Femur (tissue), 1 donor: ENCODE measurements at places on chromosomes 7 and 10.
A peak's percentile ranks its signal among the peaks of the same experiment; 100 is the strongest.

- DNase-seq, result no peak
Measured at GRCh38 chr7:92584953-92585352, 5.2 kb downstream of the FAM133B start.

DNA sequence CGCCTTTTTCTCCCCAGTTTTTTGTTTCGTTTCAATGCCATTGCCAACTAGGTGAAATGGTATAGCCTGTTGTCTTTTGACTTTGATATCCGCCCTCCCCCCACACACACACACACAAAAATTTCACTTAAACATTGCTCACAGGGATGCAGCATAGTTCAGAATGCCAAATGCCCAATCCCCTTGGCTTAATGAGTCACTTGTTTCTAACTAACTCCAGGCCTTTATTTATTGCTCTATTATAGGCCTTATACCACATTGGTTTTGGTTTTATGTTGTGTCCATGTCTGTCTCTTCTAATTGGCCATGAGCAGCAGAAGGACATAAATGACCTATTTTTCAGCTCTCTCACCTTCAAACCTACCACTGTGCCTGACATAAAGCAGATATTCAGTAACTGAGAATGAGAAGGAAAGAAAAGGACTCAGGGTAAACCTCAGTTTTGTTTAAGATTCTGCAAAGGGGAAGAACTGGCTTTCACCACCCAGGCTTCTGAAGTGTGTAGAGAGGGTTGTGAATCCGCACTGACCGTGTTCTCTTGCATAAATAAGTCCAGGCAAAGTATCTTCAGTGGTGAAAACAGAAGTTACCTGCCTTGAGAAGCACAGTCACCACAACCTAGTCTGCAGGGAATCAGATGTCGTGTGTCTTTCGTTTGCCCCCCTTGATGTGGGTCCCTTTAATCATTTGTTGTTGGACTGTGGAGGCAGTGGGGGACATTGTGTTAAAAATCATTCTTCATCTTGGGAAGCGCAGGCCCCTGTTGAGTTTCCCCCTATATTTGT lies 139.8 kb downstream of the CELF2 start:
- DNase-seq, result no peak

GRCh38 chr10:102527546-102527945 lies 23.8 kb downstream of the SUFU start:
- no peak for DNase-seq

DNA sequence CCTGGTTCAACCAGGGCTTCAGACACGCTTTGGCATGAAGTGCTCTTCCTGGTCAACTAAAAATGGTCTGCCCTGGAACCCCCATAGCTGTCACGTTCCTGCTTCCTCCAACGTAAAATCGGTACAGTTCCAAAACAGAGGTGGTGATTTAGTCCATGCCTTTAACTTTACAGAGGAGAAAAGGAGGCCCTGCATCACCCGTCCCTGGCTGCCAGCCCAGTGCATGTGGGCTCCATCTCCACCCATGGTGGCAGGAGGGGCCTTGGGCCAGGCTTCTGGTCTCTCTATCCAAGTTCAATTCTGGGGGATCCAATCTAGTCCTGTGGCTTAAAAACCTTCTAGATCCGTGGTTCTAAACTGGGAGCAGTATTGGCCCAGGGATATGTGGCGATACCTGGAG lies 18.7 kb downstream of the ECHDC3 start:
- DNase-seq, result no peak

- no peak for DNase-seq
Measured at GRCh38 chr7:82675396-82675795, 231.8 kb upstream of the CACNA2D1 start.

DNA sequence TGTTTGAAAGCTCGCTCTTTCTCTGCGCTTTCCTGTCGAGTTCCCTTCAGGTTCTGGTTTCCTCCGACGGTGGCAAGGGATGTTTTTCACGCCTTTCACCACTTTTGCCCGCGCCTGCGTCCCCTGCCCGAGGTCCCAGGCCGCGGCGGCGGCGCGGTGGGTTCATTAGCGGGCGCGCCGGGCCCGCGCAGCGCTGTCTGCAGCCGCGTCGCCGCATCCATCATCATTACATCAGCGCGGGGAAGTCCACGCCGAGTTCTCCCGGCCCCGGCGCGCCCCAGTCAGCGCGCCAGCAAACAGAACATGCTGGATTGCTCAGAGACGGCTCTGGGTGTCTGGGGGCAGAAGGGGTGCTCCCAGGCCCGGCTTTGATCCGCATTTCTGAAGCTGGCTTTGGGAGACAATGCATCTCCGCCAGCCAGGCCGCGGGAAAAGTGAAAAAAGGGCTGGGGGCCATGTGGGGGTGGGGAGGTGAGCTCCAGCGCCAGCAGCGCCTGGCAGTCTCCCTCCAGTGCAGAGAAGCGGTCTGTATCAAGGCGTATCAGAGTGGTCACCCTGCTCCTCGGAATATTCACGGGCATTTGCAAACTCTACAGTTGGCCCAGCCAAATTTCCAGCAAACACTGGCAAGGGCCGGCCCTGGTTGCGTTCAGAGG lies 8.9 kb downstream of the GLI3 start:
- peak; percentile 66 for DNase-seq

GRCh38 chr7:113756250-113756649 lies 162.6 kb downstream of the PPP1R3A start:
- no peak for DNase-seq

DNA sequence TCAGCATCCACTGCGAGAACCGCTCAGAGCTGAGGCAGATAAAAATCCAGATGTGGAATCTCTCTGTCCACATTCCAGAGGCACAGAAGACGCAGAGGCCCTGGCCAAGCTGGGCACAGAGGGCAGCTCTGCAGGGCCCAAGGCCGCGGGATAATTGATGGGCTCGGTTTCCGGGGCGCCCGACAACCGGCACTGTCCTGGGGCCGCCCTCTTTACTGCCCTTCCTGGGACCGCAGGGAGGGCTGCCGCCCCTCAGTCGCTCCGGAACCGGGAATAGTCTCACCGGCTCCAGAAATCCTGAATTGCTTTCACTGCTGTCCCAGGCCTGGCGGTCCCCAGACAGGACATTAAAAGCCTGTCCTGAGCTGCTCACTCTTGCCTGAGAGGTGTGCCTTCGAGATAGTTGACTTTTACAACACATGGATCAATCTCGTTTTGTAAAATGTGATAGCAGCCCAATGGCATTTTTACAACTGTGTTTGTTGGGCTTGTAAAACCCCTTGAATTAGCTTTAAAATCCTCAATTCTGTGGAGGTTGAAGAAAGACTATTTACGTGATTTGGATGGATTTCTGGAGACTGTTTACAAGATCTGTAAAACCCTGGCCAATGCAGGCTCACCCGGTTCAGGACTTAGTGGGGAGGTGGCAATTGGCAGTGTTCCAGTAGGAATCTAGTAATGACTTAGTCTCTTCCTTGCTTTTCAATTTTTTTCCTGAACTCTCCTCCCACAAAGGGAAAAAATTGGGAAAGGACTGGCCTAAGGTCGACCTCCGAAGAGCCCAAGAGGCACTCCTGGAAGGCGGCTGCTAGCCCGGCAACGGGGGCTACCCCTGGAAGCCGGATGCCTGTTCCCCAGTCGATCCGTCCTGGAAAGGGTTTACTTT lies 1.4 kb upstream of the HOXA6 start:
- peak; percentile 43 for DNase-seq

- no peak for DNase-seq
Measured at GRCh38 chr10:114233482-114233881, 5.6 kb upstream of the VWA2 start.

DNA sequence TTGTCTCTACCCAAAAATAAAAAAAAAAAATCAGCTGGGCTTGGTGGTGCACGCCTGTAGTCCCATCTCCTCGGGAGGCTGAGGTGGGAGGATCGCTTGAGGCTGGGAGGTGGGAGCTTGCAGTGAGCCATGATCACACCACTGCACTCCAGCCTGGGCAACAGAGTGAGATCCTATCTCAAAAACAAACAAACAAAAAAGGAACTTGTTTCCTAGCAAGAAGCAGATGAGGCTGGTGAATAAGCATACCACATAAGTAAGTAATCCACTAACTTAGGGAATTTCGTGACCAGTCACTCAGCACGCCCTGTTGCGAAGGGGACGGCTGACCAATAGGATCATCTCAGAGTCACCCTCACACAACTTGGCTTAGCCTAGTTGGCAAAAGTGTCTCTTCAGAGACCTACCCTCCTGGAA lies 64.6 kb downstream of the CUX1 start:
- no peak for DNase-seq

DNA sequence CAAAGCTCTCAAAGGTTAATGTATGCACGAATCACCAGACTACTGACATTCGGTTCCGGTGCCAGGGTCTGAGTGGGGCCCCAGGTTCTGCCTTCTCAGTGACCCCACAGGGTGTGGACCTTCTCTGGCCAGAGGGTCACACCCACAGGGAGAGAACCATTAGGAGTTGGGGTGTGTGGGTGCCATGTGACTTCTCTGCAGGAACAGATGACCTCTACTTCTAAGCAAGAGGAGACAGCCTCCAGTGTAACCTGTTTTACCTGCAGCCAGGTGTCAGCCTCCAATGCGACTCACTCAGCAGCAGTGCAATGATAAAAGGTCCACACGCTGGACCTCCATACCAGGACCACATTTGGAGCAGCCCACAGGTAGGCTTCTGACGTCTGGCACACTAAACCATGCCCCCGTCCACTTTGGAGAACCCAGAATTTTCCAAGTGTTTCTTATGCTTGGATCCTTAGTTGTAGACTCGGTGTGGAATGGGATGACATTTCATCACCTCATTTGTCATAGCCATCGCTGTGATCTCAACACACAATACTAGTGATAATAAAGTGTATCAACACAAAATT lies 16.2 kb upstream of the INSIG1 start:
- no peak for DNase-seq

DNA sequence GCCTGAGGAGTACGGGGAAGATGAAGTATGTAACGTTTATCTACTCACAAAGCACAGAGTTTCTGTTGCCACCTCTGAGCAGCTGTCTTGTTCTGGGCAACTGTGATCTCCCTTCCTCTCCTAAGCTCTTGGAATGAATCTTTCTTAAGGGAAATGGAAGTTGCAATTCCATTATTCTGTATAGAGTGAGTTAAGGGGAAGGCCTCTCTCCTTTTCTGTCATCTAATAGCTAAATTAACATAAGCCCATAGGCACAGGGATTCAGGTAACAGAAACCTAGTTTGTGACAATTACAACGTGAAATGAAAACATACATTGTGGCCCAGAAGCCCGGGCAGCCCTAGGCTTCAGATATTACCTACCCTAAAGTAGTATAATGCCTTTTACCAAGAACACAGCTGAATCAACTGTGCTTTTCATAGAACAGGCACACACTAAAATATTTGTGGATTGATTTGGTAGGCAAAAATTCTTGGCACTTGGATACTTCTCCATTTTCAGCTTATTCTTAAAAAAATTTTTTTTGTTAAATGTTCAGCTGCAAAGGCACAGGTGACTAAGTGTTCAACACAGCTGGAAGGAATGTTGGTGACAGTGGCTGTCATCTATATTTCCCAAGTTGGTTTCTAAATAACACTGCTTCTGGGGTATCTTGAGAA lies 3.8 kb upstream of the PDCD4 start:
- no peak for DNase-seq

DNA sequence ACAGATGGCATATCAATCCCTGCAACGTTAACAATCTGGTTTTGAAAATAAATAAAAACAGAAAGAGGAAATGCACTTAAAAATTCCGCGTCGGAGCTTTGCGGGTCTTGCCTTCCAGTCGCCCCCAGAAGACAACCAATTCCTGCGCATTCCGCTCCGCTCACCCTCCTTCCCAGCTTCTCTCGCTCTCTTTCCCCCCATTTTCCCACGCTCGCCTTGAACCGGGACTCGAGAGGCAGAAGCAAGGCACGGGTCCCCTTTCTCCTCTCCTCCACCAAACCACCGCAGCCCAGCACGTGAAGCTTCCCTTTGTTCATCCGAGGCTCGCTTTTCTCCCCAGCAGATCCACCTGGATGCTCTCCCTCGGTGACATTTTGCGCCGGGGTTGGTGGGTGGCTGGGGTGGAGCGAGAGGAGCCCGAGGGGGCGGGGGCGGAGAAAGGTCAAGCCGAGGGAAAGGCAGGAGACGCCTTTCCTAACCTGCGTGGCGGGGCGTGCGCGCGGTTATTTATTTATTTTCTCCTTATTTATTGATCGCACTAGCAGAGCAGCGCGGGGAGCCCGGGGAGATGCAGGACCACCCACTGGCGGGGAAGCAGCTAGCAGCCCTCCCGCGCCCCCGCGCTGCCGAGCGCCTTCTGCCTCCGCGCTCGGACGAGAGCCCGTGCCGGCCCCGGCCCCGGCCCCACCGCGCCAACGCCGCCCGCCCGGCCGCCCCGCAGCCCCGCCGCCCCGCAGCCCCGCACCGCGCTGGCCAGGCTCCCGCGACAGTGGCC lies at the start of gene KCND2:
Gene KCND2 (plus strand): TSS at position 475 of the 775 bp plus-strand sequence.
- DNase-seq, result peak; percentile 23

- DNase-seq, result no peak
Measured at GRCh38 chr10:75935650-75936400, 504.4 kb downstream of the LRMDA start.

DNA sequence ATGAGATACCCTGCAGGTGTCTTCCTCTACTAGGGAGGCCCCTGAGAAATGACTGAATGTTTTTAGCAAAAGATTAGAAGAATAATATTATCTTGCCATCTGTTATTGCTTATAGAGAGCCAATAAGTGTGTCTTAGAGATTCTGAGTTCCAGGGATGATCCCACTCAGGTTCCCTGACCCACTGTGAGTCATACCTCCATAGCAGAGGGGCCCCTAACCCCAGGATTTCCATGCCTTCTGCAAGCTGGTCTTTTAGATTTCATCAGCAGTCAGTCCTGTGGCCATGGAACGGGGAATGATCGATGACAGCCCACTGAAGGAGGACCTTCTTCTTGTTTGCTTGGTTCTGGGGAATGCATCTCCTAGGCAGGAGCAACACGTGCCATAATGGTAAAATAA lies 333.4 kb downstream of the KCNMA1 start:
- no peak for DNase-seq

DNA sequence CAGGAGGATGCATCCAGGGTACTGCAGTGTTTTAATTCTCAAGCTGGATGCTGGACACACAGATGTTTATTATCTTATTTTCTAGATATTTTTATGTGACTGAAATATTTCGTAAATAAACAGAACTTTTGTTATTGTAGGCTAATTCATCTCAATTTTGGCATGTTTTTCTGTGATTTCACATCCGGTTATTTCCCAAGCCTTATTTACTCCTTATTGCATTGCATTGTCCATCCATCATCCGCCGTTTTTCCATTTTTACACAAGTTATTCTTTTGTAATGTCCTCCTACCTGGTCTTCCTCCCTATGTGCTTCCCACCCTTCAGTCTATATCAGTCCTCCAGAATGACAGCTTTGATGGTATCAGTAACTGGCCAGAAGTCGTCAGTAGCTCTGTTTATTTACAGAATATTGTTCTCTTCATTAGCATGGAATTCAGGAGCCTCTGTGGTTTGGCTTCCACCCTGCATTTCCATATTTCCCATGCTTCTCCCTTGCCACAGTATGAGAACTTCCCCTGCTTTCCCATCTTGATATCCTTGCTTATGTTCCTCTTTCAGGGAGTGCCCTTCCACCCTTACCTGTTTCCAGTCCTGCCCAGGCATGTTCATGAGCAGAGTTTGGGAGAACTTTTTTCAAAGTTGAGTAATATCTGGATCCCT lies 16.1 kb downstream of the GNAI1 start:
- DNase-seq, result no peak

GRCh38 chr10:35152992-35153391 lies 26.3 kb downstream of the CREM start:
- no peak for DNase-seq

- DNase-seq, result no peak
Measured at GRCh38 chr10:71342573-71343391, 23.7 kb downstream of the SLC29A3 start.

GRCh38 chr7:153522261-153522660 lies 529.9 kb upstream of the DPP6 start:
- DNase-seq, result no peak
